Body of pancreas (tissue), 4 donors: ENCODE measurements at places on chromosomes 4 and X. TPM values are rescaled to one million over a fixed set of nuclear protein-coding genes. Genes with fewer than 3 reads are reported as not detected.

DNA sequence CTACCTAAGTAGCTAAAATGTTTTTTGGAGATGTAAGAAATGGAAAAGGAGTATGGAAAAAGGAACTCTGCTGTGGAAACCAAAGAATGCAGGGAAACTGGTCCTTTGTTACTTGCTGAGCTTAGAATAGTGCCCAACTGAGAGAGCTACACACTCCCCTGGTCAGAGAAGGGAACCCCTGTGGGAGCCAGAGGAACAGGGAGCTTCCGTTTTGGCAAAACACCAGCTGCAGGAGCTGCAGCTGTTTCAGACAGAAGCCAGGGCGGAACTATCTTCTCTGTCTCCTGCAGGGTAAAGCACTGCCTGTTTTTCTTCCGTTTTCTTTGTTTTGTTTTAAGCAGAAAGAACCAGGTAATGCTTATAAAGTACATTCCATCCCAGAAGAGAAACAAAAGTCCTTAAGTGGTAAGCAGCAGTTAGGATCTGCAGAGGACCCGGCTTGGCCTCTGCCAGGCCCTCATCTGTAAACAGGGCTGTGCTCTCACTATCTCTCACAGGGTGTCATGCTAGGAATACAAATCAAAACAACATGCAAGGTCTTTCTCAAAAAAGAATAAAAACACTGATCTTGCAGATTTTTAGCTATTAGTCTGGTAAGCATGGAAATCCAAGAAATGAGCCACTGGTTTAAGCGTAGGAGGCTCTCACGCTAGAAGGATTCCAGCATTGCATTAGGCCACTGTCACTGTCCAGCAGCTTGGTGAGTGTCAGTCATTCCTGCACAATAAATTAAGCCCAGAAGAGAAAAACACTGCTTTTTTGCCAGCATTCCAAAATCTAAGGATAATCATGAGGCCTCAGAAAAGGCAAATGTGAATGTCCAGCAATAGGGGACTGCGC is 76.1 kb downstream of the CHST7 start:
- no peaks in the 10 kb centered on the region for H3K27me3 ChIP-seq
- H3K27ac ChIP-seq = no peak overlapping the region
- H3K4me1 ChIP-seq = no peaks in the 10 kb centered on the region
- H3K4me3 ChIP-seq = no peak overlapping the region

DNA sequence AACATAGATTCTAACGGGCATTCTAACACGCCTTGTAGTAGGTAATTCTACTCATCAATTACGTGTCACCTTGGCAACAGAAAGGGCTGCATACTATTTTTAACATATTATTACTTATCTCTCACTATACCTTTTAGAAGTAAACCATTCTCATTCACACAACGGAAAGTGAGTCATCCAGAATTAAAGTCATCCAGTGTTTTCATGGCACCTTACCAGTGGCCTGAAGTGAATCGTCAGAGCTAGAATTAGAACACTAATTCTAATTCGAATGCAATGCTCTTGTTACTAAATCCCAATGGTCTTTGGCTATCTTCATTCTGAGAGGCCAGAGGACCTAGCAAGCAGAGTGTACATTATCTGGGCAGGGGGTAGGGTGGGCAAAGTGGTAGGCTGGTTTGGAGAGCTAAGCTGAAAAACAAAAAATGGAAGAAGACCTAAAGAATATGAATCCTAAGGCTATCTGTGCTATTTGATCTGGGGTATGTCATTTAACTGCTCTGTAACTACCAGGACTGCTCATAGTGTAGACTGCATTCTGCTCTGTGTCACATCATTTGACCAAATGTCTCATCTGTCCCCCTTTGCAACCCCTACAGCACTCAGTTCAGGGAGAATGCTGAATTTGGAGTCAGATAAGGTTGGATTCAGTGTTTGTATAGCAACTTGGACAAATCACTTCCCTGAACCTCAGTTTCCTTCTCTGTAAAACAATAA is 96.5 kb downstream of the HDAC8 start:
- H3K27ac ChIP-seq = no peak overlapping the region
- no peaks in the 10 kb centered on the region for H3K4me1 ChIP-seq
- H3K4me3 ChIP-seq = no peak overlapping the region
- DNase-seq = no peak
- no peaks in the 10 kb centered on the region for H3K36me3 ChIP-seq

DNA sequence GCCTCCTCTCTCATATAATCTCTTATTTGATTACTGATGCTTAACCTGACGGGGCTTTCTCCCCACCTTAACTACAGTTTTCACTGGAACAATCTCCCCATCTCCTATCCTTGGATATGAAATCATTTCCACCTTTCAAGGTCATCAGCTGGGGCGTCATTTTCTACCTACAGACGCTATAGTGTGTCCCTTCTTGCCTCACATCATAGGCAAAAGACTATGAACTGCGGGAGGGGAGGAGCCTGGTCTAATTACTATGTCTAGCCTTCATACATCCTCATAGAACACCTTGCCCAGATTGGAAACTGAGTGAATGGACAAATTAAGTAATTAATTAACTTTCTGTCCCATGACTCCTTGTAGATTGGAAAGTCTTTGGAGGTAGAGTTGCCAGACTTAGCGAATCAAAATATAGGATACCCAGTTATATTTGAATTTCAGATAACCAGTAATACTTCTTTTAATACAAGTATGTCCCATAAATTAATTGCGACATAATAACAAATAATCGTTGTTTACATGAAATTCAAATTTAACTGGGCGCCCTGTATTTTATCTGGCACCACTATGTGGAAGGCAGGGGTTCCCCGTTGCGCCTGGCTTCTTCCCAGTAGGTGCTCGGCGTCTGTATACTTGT is 752 bp upstream of the ATP6AP2 start:
- H3K27me3 ChIP-seq = no peaks in the 10 kb centered on the region
- no peaks in the 10 kb centered on the region for H3K36me3 ChIP-seq
- DNase-seq = no peak
- H3K4me1 ChIP-seq = peaks cover 12% of the 10 kb centered on the region
- H3K27ac ChIP-seq = peak overlapping the region; percentile 55
- H3K4me3 ChIP-seq = peak overlapping the region; percentile 27

The SERPINA7 gene
- not detected for total RNA-seq

GRCh38 chr4:96390404-96390803 is 550.5 kb downstream of the PDHA2 start:
- H3K4me3 ChIP-seq = no peak overlapping the region
- no peaks in the 10 kb centered on the region for H3K4me1 ChIP-seq
- H3K36me3 ChIP-seq = no peaks in the 10 kb centered on the region
- H3K27me3 ChIP-seq = no peaks in the 10 kb centered on the region
- H3K27ac ChIP-seq = no peak overlapping the region

DNA sequence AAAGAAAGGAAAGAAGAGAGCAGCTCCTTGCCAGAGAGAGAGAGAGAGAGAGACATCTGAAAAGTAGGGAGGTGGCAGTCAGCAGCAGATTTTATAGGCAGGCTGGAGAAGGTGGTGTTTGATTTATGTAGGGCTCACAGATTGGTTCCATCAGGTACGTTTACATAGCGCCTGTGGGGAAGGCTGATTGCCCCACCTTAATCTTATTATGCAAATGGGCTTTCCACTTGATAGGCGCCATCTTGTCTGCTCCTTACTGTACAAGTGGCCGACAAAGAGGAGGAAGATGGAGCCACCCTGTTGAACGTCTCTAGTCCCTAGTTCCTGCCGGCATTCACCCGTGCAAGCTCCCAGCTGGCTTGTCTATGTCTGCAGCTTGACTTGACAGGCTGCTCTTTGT is 49.1 kb upstream of the DHRSX start:
- H3K4me1 ChIP-seq = peaks cover 19% of the 10 kb centered on the region
- no peak for DNase-seq
- H3K4me3 ChIP-seq = no peak overlapping the region

DNA sequence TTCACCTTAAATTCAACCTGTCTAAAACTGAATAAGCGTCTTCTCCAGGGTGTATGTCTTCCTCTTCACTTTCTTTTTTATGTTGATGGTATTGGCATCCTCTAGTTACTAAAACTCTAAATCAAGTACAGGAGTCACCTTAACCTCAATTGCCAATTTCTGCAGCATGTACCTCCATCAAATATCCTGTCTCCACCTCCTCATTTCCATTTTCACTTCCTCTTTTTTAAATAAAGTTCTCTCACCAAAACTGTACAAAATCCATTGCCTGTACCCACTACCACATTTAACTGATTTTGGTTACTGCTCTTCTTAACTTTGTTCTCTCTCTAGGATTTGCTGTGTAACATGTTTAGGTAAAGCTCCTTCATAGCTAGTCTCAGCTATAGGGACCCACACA is 9.2 kb upstream of the NPFFR2 start:
- no peak for DNase-seq
- no peak overlapping the region for H3K4me3 ChIP-seq
- H3K27me3 ChIP-seq = no peaks in the 10 kb centered on the region
- H3K4me1 ChIP-seq = no peaks in the 10 kb centered on the region

GRCh38 chr4:188781655-188782054 is 642.4 kb downstream of the TRIML1 start:
- H3K36me3 ChIP-seq = no peaks in the 10 kb centered on the region
- no peak overlapping the region for H3K4me3 ChIP-seq
- no peaks in the 10 kb centered on the region for H3K4me1 ChIP-seq

DNA sequence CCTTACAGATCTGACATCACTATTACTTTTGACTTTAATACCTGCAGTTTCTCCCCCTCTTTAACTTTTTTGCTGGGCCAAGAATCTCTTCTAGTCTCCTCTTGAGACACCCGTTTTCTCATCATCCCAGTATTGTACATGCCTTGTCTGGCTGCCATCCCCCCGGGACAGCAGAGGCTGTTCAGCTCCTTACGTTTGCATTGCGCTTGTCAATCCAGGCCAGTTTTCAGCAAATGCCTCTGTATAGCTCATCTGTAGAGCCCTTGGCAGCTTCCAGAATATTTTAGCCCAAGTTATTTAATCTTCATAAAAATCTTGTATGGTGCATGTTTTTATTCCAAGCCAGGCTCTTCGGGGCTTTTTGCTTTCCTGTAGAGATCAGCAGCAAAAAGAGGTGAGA is 22.3 kb upstream of the HOPX start:
- DNase-seq = no peak
- no peaks in the 10 kb centered on the region for H3K36me3 ChIP-seq
- no peak overlapping the region for H3K27ac ChIP-seq
- no peaks in the 10 kb centered on the region for H3K4me1 ChIP-seq
- no peak overlapping the region for H3K4me3 ChIP-seq
- no peaks in the 10 kb centered on the region for H3K27me3 ChIP-seq

- H3K27me3 ChIP-seq = no peaks in the 10 kb centered on the region
- H3K27ac ChIP-seq = peak within 1 kb of the TSS; percentile 75
- no peaks in the 10 kb centered on the region for H3K36me3 ChIP-seq
- DNase-seq = peak; percentile 21
- peak within 1 kb of the TSS; percentile 74 for H3K4me3 ChIP-seq
Observed at GRCh38 chr4:157075811-157076577, at the start of gene GLRB. GLRB (plus strand) TSS chr4:157076150; CDS start chr4:157078025, 1,875 bp downstream.

DNA sequence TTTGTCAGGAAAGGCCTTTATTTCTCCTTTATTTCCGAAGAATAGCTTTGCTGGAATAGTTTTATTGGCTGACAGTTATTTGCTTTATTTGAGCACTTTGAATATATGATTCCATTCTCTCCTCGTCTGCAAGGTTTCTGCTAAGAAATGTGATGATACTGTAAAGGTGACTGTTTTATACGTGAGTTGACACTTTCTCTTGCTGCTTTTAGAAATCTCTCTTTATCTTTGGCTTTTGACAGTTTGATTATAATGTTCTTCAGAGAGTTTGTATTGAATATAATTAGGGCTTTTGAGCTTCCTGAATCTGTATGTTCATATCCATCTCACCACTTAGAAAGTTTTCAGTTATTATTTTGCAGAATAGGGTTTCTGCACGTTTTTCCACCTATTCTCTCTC is 1003.7 kb upstream of the SLIT2 start:
- H3K27ac ChIP-seq = no peak overlapping the region
- H3K27me3 ChIP-seq = no peaks in the 10 kb centered on the region
- DNase-seq = no peak
- no peaks in the 10 kb centered on the region for H3K36me3 ChIP-seq

DNA sequence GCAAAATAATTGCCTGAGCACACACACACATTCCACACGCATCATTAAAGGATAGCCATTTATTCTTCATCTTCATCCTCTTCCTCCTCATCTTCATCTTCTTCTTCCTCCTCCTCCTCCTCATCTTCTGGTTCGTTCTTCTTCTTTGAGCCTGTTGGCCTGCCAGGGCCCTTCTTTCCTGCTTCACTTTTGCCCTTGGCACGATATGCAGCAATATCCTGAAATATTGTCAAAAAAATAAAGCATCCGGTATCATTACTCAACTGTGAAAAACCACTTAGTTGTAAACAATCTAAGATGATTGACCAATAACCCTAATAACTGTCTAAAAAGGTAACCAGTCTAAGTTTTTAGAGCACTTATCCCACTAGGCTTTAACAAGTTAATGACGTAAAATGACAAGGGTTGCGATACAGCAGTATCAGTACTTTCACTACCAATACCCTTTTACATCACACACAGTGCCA is 2.1 kb downstream of the HMGB2 start:
- H3K36me3 ChIP-seq = no peaks in the 10 kb centered on the region
- peaks cover 20% of the 10 kb centered on the region for H3K4me1 ChIP-seq
- H3K4me3 ChIP-seq = no peak overlapping the region

- H3K4me1 ChIP-seq = no peaks in the 10 kb centered on the region
- H3K36me3 ChIP-seq = no peaks in the 10 kb centered on the region
- no peaks in the 10 kb centered on the region for H3K27me3 ChIP-seq
- no peak overlapping the region for H3K4me3 ChIP-seq
Observed at GRCh38 chr4:174190832-174191500, 92.5 kb downstream of the FBXO8 start.

DNA sequence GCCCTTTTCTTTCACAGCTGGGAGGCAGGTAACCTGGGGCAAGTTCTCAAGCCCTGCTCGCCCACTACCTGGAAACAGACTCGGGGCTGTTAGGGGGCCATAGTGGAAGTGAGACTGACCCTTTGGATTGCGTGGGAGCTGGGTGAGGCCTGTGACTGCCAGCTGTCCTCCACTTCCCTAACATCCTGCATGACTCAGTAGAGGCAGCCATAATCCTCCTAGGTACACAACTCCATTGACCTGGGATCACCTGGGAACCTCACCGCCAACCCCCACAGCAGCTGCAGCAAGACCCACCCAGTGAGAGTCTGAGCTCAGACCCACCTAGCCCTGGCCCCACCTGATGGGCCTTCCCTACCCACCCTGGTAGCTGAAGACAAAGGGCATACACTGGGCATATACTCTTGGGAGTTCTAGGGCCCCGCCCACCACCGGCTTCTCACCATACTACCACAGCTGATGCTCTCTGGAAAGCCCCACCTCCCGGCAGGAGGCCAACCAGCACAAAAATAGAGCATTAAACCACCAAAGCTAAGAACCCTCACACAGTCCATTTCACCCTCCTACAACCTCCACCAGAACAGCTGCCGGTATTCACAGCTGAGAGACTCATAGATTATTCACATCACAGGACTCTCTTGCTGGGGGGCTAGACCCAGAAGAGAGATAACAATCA is 61.1 kb upstream of the DCTD start:
- H3K27ac ChIP-seq = no peak overlapping the region
- DNase-seq = no peak
- no peaks in the 10 kb centered on the region for H3K27me3 ChIP-seq
- no peaks in the 10 kb centered on the region for H3K4me1 ChIP-seq
- no peak overlapping the region for H3K4me3 ChIP-seq
